GM18507 (cell line): ENCODE measurements at places on chromosomes 7 and 10.

GRCh38 chr10:55782181-55782580 is 578.9 kb downstream of the ZWINT start:
- no peak for DNase-seq

DNA sequence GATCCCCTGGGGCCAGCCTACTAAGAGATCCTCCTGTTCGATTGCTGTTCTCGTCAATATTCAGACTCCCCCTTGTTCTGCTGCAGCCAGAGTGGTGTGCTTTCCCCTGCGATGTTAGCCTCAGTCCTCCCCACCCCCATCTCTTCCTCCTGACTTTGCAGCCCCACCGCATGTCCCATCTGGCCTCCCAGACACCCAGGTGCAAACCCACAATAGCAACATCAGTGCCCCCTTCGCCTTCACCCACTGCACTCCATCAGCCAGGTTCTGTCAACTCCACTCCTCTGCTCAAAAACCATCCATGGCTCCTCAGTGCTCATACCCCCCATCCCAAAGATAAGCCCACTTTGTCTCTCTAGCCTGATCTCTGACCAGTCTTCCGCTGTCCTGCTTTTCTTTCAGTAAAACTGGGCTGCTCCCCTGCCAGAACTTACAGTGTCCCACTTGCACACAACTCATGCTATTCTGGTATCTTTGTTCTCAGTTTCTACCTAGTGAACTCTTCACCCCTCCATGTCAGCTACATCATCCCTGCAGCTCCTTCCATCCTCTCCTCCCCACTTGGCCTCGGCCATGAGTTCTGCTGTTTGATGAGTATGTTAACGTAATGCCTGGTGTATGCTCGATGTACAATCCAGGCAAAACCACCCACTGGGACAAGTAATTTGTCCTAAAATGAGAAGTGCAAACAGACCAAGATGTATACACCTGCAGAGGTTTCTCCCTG is 26.6 kb downstream of the COL13A1 start:
- DNase-seq = no peak

DNA sequence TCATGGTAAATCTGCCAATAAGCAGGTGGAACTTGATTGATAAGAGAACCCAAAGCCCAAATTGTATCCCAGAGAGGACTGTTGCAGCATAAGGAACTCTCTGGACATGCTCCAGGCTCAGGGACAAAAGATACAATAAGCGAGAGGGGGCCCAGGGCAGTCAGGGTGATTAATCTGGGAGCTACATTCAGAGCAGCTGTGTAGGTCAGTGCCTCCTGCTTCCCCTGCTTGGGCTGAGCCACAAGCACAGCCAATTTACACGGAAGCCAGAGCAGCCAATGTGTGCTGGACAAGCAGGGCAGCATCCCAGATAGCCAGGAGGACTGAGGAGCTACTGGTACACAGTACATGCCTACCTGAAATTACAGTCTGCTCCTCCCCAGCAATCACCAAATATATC is 24.2 kb downstream of the MYPN start:
- DNase-seq = no peak

GRCh38 chr10:12583891-12584595 is 234.7 kb downstream of the CAMK1D start:
- no peak for DNase-seq

DNA sequence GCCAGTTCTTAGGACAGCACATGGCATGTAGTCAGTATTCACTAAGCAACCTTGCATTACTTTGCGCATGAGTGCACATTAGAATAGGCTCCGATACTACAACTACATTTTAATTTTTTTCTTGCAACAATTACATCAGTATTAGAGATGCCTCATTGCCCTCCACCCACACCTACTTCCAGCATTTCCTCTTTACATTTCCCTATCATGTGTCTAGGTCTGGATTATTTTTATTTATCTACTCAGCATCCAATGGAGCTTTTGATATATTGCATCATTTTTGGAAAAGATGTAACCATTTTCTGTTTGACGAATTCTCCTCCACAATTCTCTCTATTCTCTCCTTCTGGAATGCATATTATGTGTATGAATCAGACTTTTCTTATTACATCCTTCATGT is 258.2 kb upstream of the GLI3 start:
- no peak for DNase-seq

GRCh38 chr10:95242581-95243317 is 48.1 kb downstream of the PDLIM1 start:
- no peak for DNase-seq

GRCh38 chr10:59879363-59879913 is 26.9 kb downstream of the CCDC6 start:
- no peak for DNase-seq

DNA sequence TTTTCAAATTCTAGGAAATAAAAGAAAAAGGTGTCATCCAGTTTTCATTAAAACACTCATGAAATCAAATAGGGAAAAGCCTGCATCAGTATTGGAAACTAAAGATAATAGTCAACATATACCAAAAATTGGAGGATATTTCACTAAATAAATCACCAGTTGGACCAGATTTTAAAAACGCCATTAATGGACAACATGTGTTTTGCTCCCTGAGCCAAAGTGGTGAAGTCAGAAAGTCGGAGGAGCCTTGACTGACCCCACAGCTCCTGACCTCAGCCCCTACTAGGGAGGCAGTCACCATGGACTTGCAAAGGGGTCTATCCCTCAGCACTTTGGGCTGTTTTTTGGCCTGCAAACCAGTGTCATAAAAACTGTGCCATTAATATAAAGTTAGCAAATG is 98.3 kb upstream of the SEC61G start:
- DNase-seq = no peak
